NCI-H1694 treated with DMSO at 0.1 percent for 48 hours (cell line): ENCODE measurements at places on chromosomes 1 and 21.
A peak's percentile ranks its signal among the peaks of the same experiment; 100 is the strongest.

GRCh38 chr1:3314491-3315381, 139.7 kb upstream of the ARHGEF16 start:
- DNase-seq = no peak

DNA sequence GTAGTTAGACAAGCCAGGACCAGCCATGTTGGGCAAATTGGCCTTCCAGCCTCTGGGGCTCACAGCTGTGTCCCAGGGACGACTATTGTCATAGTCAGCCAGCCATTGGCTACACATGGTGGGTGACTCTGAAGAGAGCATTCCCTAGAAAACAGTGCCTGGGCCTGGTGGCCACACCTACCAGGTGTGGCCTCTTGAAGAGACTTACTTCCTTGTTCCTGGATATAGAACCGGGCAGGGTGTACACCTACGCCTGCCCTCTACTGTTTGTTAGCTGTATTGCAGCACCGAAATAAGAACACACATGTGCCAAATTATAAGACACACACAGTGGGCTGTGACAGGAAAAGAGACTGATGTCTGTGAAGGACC, 134.6 kb upstream of the ARHGEF16 start:
- peak; percentile 44 for DNase-seq

GRCh38 chr1:177755851-177756560, 213.9 kb downstream of the SEC16B start:
- DNase-seq = no peak

- no peak for DNase-seq
Measured at GRCh38 chr1:233140499-233140898, 155.0 kb downstream of the PCNX2 start.

- DNase-seq = no peak
Measured at GRCh38 chr1:24901791-24902470, 28.1 kb downstream of the RUNX3 start.

GRCh38 chr1:185375583-185375982, 58.5 kb upstream of the IVNS1ABP start:
- DNase-seq = no peak

GRCh38 chr1:247434005-247434404, 18.0 kb downstream of the NLRP3 start:
- DNase-seq = no peak

- no peak for DNase-seq
Measured at GRCh38 chr21:44872649-44873355, 688 bp downstream of the PTTG1IP start.

DNA sequence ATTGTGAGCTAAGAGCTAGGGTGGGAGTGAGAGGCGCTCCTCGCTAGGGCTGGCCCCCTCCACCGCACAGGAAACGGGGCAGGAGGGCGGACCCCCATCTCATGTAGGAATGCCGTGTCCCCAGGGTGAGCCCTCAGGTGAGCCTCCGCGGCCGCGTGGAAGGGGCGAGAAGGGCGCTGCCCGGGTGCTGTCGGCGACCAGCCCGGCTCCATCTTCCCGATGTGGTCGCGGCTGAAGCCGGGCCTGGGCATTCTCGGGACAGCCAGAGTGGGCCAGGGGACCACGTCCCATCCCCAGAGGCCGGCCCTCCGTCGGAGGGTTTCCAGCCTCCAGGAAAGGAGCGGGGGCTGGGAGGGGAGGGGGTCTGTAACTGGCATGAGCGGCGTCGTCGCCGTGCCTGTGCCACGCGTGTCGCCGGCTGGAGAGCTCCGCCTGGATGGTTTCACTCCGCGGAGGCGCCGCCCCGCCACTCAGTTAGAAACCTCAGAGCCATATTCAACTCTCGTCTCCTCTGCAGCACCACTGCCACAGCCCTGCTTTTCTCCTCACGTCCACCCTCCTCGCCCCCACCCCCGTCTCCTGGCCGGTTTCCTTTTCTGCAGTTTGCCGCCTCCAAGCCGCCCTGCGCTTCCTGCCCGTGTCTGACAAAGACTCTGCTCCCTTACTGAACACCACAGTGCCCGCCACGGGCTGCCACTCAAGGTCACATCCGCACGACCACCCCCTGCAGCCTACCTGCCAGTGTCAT, at the start of gene TMEM269:
Gene TMEM269 (plus strand): TSS at position 46 of the 748 bp plus-strand sequence. CDS start 4,903 bp downstream, outside the sequence.
- DNase-seq = no peak

DNA sequence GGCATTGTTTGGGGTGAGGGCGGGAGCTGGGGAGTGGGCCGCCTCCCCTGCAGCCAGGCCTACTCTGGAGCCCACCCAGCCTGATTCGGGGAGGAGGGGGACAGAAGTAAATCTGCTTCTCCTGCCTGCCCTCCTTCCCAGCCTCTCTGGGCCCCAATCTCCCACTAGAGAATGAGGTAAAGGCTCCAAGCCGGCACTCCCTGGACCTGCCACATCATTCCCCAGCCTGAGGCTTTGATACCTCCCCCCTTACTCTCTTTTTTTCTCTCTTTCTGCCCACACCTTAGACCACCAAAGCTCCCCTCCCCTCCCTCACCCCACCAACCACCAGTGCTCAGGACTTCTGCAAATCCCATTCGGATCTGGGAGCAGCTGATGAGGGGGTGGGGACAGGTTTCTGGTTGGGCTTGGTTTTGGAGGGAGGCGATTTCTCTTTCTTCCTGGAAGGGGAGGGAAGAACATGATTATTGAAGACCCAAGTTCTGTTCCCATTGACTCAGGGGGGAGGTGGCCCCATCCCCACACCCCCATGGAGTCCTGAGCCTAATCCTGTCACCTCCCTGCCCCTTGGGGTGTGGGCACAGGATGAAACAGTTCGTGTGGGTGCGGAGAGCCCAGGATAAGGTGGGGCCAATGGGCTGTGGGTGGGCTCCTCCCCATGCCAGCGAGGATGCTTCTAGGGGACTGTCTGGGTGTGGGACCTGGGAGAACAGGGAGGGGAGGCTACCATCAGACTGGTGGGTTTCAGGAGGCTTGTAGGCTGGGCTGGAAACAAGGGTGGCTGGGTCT, 1.3 kb downstream of the MAP7D1 start:
- DNase-seq = no peak

- DNase-seq = no peak
Measured at GRCh38 chr1:5430911-5431697, 561.1 kb downstream of the NPHP4 start.

GRCh38 chr21:21076491-21076890, 78.3 kb downstream of the NCAM2 start:
- DNase-seq = no peak

DNA sequence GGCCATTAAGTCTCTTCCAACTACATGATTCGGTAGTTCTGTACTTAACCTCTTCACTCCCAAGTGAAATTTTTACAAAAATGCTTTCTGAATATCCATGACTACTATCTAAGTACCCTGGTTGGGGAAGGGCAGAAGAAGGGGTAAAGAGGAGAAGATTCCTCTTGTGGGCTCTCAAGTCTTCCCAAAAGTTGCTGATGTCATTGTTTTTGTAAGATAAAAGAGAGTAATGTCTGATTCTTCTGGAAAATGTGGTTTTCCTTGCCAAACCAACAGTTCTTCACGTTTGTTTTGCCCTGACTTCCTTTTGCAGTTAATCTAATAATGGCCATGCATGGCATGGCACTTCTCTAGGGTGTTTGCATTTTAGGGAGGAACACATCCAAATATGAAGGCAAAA, 34.7 kb upstream of the AK4 start:
- DNase-seq = no peak

GRCh38 chr1:110312188-110313121, 26.7 kb upstream of the RBM15 start:
- DNase-seq = peak; percentile 73

- DNase-seq = no peak
Measured at GRCh38 chr21:46168238-46168637, 12.9 kb upstream of the FTCD start.
